ENCODE measurements at places on chromosomes 2 and 18. TPM values are rescaled to one million over a fixed set of nuclear protein-coding genes. Genes with fewer than 3 reads are reported as not detected.
A peak's percentile ranks its signal among the peaks of the same experiment; 100 is the strongest.

DNA sequence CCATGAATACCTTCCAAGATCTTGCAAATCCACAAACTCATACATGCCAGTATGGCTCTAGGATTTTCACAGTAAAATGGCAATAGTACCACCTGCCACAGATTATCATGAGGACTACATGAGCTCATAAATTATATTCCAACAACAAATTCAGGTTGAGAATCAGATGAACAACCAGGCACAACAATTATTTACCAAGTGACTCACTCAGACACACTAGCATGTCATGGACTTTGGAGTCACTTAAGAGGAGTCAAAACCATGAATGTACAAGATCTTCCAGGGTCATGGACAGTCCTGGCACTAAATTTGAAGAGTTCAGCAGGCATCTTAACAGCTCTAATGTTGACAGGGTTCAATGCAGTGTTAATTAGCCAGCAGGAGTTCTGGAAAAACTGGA lies 34.4 kb upstream of the BZW1 start:
- no peak overlapping the region for H3K27ac ChIP-seq
- no peaks in the 10 kb centered on the region for H3K27me3 ChIP-seq
- H3K4me1 ChIP-seq = no peaks in the 10 kb centered on the region
- no peaks in the 10 kb centered on the region for H3K36me3 ChIP-seq
- H3K4me3 ChIP-seq = no peak overlapping the region
- DNase-seq = no peak

DNA sequence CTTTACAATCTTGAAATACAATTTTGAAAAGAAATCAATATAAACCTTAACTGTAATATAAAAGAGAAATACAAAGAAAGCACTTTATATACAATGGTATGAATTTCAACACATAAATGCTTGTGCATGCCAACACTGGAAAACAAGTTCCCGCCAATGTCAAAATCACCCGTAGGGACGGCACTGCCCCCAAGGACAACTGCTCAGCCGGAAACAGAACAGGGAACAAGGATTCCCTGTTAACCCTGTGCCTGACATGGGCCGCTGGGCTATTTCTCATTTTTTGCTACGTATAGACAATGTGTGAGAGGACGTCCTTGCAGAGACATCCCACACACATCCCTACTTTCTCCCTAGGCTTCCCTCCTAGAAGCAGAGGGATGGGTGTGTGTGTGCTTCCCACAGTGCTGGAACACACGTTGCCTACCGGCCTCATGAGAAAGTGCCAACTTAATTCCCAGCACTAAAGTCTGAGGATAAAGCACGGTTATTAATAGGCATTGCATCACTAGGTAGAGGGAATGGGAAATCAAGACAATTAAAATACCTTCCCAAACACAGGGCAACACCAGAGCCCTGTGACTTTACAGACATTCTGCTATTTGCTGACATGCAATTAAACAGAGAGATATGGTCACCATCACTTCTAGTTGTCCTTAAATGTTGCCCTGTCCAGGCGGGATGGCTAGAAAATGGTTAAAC lies 14.4 kb downstream of the AFG3L2 start:
- no peak overlapping the region for H3K4me3 ChIP-seq
- no peaks in the 10 kb centered on the region for H3K4me1 ChIP-seq
- no peak overlapping the region for H3K27ac ChIP-seq
- no peaks in the 10 kb centered on the region for H3K27me3 ChIP-seq

DNA sequence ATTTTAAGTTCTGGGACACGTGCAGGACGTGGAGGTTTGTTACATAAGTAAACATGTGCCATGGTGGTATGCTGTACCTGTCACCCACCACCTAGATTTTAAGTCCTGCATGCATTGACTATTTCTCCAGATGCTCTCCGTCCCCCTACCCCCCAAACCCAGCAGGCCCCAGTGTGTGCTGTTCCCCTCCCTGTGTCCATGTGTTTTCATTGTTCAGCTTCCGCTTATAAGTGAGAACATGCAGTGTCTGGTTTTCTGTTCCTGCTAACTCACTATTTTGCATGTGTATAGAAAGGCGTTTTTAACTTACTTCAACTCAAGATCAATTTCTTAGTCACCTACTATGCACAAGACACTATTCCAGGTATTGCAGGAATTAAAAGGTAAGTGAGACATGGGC lies 128.0 kb downstream of the PLCL1 start:
- peaks cover 20% of the 10 kb centered on the region for H3K4me1 ChIP-seq
- DNase-seq = no peak
- no peaks in the 10 kb centered on the region for H3K27me3 ChIP-seq
- no peak overlapping the region for H3K4me3 ChIP-seq

DNA sequence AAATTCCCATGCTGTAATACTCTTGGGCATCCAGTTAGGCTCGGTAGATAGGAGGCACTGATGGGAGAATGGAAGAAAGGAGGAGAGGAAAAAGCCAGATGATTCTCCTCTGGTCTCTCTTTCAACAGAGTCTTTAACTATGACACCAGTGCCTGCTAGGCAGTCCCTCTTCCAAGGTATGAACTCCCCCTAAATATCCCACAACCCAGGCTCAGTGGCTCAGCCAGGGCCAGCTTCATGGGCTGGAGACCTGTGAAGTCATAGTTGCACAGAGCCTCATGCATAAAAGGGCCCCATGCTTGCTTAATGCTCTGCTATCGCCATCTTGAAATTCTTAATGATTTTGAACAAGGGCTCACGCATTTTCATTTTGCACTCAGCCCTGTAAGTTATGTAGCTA lies 869.2 kb upstream of the GCFC2 start:
- H3K27ac ChIP-seq = no peak overlapping the region
- H3K36me3 ChIP-seq = no peaks in the 10 kb centered on the region
- no peaks in the 10 kb centered on the region for H3K4me1 ChIP-seq
- DNase-seq = no peak

- peaks cover 5% of the 10 kb centered on the region for H3K4me1 ChIP-seq
- H3K27ac ChIP-seq = no peak overlapping the region
- H3K27me3 ChIP-seq = no peaks in the 10 kb centered on the region
- H3K36me3 ChIP-seq = no peaks in the 10 kb centered on the region
These were observed 366.9 kb upstream of the GALNT5 start for GRCh38 chr2:156890529-156891148.

DNA sequence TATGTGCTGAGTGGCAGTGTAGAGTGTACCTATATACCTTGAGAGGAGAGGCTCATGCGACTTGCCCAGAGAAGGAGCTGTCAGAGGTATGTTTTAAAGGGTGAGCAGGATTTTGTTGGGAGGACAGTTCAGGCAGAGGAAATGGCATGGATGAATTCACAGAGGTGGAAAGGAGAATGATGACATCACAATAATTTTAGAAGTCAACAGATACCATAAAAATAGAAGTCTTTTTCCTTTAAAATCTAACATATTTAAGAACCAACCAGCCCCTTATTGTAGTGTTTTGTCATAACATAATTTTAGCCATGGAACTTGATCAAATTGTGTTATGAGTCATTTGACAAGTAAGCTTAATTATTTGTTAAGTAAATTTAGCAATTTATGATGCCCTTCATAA lies 538.1 kb upstream of the GYPC start:
- no peaks in the 10 kb centered on the region for H3K4me1 ChIP-seq
- no peak overlapping the region for H3K27ac ChIP-seq
- H3K4me3 ChIP-seq = no peak overlapping the region
- H3K36me3 ChIP-seq = no peaks in the 10 kb centered on the region
- no peaks in the 10 kb centered on the region for H3K27me3 ChIP-seq

DNA sequence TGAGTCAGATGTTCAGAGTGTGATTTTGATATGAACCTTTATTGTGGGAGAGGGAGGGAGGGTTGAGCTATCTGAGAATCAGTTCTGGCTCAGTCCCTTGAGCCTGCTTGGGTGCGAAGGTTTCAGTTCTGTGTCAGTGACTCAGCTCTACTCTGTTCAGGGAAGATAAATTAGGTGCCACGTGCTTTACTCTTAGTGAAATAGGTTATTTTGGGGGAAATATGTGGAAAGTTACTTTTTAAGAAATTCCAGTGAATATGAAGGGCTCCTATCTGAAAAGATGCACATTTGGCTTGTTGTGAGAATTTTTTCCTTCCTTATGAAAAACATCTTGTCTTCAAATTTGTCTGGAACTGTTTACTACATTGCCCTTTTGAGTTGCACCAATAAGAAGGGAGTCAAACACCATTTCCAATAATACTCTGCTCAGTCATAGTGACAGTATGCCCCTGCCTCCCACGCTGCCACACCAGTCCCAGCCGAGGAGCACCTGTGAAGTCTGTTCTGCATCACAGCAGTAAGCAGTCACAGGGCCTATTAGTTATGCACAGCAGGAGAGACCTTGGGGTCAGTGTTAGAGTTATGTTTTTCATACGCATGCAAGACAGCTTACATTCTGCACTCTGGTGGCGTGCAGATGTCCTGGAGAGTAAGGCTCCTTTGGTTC lies 32.8 kb upstream of the DNAH7 start:
- no peaks in the 10 kb centered on the region for H3K27me3 ChIP-seq
- H3K4me3 ChIP-seq = no peak overlapping the region
- H3K27ac ChIP-seq = no peak overlapping the region
- peaks cover 8% of the 10 kb centered on the region for H3K4me1 ChIP-seq
- DNase-seq = no peak
- H3K36me3 ChIP-seq = no peaks in the 10 kb centered on the region

DNA sequence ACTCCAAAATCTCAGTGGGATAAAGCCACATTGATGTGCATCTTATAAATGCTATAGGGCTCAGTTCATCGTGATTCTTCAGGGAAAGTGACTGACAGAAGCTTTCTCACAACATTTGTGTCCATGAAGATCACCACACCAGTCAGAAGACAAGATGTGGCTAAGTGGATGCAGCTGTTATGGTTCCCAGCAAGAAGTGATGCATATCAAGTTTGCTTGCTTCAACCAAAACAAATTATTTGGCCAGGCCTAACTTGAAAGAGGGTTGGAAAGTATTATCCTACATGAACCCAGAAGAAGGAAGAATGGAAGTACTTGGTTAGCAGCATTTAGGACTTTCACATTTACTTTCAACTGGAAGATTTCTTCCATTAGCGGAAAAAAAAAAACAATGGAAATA lies 210.0 kb upstream of the ACVR2A start:
- H3K27me3 ChIP-seq = no peaks in the 10 kb centered on the region
- no peak overlapping the region for H3K4me3 ChIP-seq
- no peaks in the 10 kb centered on the region for H3K36me3 ChIP-seq
- no peak for DNase-seq

- no peaks in the 10 kb centered on the region for H3K27me3 ChIP-seq
- no peak overlapping the region for H3K27ac ChIP-seq
- DNase-seq = no peak
- no peaks in the 10 kb centered on the region for H3K36me3 ChIP-seq
These were observed 8.8 kb downstream of the PLCL1 start for GRCh38 chr2:197813093-197813787.

GRCh38 chr2:22912398-22912797 lies 472.6 kb upstream of the KLHL29 start:
- no peaks in the 10 kb centered on the region for H3K4me1 ChIP-seq
- H3K36me3 ChIP-seq = no peaks in the 10 kb centered on the region
- H3K4me3 ChIP-seq = no peak overlapping the region

GRCh38 chr2:180015951-180016709 lies 9.0 kb upstream of the CWC22 start:
- no peaks in the 10 kb centered on the region for H3K4me1 ChIP-seq
- H3K27ac ChIP-seq = no peak overlapping the region

- no peak overlapping the region for H3K27ac ChIP-seq
- peaks cover 22% of the 10 kb centered on the region for H3K4me1 ChIP-seq
- peak; percentile 12 for DNase-seq
- H3K4me3 ChIP-seq = no peak overlapping the region
- H3K36me3 ChIP-seq = no peaks in the 10 kb centered on the region
These were observed 63.7 kb upstream of the ITGA4 start for GRCh38 chr2:181393472-181393871.

- H3K4me1 ChIP-seq = no peaks in the 10 kb centered on the region
- H3K27ac ChIP-seq = no peak overlapping the region
- DNase-seq = no peak
- no peaks in the 10 kb centered on the region for H3K36me3 ChIP-seq
- no peaks in the 10 kb centered on the region for H3K27me3 ChIP-seq
These were observed 492.3 kb upstream of the TMEFF2 start for GRCh38 chr2:192687015-192687414.

The MAP3K20 gene
- 0.87 TPM for total RNA-seq

The TMEM169 gene
- total RNA-seq = 5.1 TPM

The TP53I3 gene
- 0.47 TPM for total RNA-seq

The CYP26B1 gene
- total RNA-seq = not detected

The CCBE1 gene
- not detected for total RNA-seq

The PGAP1 gene
- 9.1 TPM for total RNA-seq

The C2orf81 gene
- total RNA-seq = 5.3 TPM

The KRTCAP3 gene
- total RNA-seq = 23.6 TPM

The ALK gene
- total RNA-seq = not detected

The NAT8 gene
- total RNA-seq = not detected

The KCTD1 gene
- 2.8 TPM for total RNA-seq

The IRS1 gene
- total RNA-seq = 2.2 TPM

The SLC4A3 gene
- total RNA-seq = not detected

The DSEL gene
- 1.3 TPM for total RNA-seq

The MC4R gene
- not detected for total RNA-seq
